ENCODE measurements at places on chromosomes 6 and 20.
A peak's percentile ranks its signal among the peaks of the same experiment; 100 is the strongest.

DNA sequence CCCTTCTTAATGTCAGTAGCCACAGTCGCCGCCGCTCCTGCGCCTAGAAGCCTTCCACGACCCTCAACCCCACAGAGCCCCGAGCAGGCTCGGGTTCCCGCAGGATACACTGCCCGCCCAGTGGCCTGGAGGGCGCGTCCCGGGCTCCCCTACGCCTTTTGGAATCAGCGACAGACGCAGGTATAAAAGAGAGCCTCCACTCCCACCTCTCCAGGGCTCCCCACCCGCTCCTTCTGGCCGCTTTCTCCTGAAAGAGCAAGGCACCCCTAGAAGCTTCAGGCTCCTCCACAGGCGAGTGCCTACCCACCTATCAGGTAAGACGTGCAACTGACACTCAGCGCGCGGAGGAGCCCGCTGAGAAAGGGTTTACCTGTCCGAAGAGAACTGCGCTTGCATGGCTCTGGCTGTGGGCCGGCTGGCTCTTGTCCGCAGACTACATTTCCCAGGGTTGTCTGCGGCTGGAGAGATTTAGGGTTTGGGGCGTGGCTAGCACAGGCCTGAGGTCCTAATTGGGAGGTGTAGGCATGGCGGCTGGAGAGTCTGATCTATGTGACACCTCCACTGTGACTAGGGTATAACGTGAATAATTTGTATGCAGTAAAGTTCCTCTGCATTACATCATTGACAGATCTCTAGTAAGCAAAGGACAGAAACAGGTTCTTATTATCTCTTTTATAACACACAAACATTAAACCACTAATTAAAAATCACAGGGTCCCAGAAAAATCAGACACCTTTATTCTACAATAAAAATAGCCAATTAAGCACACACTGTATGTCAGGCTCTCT lies 13.5 kb upstream of the ZNF391 start:
- peak; percentile 54 for DNase-seq

GRCh38 chr6:72659754-72660153 lies 37.9 kb downstream of the KCNQ5 start:
- no peak for DNase-seq

DNA sequence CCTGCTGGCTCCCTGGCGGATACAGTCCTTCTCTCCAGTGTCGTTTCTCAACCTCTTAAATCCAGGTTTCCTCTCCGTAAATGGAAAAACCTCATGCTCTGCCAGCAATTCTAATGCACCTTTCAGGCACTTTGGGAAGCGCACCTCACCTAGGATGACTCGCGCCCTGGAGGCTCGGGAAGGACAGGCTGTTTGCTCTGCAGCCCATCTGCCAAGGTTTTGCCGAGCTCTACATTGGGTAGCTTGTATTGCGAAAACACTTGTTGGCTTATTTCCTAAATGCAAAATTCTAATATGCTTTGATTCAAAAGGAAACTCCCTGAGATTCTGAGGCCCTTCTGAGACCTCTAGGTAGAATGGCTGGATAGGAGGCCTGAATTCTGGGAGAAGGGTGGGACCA lies 102.6 kb upstream of the MLN start:
- DNase-seq: no peak

DNA sequence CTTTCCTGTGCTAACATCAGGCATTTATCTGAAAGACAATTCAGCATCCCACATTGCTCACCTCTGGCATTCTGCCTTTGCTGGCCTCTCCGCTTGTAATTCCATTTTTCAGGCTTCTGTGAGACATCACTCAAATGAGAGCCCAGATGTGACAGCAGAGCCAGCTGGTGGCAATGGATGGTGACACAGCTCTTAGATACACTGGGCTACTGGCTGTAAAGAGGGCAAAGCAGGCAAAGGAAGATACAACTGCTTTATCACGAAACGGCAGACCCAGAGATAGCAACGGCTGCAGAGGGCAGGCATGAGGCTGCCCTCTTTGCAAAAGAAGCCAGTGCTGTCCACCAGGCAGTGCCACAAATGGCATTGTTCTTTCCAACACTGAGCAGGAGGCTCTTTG lies 329.8 kb downstream of the KIF16B start:
- DNase-seq: no peak

GRCh38 chr6:12196326-12196936 lies 93.7 kb upstream of the EDN1 start:
- no peak for DNase-seq

- peak; percentile 42 for DNase-seq
These were observed 58.5 kb downstream of the PREX1 start for GRCh38 chr20:48769069-48769983.

DNA sequence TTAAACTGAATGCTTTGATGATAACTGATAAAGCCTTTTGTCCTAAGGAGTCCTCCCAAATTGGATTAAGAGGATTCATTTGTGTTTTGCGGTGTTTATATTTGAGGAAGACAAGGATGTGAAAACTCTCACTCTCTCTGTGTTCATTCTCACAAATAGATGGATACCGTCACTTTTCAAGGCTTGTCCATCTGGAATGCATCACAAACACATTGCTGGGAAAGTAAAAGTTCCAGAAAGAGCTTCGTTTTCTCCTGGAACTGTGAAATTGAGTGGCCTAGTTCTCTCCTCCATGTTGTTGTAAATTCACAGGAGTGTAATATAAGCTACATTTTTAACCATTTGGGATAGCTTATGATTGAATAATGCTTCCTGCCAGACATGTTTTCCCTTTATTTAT lies 581.6 kb upstream of the FLRT3 start:
- DNase-seq: no peak

GRCh38 chr6:14729129-14729871 lies 516.6 kb upstream of the JARID2 start:
- peak; percentile 7 for DNase-seq

DNA sequence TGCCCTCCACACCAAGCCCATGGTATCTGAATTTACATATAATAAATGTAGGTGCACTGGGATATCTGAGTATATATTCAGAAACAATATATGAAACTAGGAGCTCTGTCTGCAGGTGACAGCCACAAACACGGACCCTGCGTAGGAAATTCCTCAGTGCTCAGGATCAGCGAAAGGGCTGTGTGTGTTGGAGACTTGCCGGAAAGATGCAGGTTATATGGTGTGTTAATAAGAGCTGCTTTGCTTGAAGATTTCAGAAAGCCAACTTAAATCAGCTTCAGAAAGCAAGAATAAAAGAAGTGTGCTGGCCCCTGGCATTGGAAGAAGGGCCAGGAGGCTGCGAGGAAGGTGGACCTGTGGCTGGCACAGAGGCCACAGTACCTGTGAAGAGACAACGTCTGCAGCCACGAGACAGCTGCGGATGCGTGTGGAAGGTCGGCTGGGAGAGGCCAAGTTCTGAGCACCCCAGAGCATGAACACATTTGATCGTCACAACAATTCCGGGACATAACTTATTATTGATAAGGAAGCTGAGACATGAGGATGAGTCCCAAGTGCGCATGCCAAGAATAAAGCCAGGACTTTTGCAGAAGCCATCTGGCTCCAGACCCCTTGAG lies 183.2 kb downstream of the DLL1 start:
- DNase-seq: no peak

GRCh38 chr6:111242452-111242851 lies 155.1 kb downstream of the SLC16A10 start:
- no peak for DNase-seq

GRCh38 chr20:8670893-8671215 lies 398.0 kb upstream of the PLCB4 start:
- DNase-seq: no peak

DNA sequence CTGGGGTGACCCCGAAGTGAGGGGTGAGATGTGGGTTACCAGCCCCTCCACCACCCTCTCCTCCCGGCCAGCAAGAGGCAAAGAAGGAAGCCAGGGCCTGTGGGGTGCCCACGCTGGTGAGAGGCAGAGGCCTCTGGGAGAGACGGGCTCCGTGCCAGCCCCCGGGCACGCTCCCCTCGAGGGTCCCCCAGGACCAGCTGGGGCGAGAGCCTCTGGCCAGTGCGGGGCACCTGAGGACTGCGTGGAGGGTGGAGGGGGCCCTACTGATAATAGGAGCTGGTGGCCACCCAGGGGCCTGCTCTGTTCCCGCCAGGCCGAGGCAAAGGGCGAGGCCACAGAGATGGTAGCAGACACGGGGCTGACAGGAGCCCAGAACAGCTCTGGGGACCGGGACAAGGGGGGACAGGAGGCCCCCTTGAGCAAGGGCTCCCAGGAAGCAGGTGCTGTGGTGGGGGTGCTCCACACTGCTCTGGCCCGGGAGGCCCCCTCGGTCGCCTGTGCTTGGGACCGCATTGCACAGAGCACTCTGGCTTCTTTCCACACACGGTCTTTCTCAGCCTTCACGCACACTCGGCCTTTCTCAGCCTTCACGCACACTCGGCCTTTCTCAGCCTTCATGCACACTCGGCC lies 226.9 kb downstream of the TTLL2 start:
- no peak for DNase-seq

DNA sequence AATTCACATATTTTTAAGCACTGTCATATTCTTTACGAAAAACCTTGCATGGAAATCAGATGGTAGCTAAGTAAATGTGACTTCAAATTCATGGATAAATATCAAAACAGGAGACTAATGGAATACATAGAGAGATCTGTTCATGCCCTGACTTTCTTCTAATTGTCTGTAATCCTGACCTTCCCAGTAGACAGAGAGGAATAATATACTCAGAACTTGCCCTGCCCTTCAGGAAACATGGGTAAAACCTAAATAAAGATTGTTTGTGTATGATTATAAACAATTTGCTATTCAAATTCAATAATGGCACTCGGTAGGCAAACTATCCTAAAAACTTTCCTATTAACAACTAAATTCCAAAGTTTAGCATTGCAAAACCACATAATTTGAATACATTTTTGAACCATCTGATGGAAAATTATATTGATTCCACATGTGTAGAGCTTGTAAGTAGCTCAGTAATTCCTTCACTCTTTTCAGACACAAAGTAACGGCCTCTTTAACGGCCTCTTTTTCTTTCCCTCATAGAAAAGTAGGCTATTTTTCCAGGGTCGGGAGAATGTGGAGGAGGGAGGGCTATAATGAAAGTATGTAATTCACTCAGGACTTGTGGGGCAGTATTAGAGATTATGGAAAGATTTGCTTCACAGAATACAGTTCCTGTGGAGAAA lies 227.6 kb downstream of the ALDH8A1 start:
- no peak for DNase-seq

DNA sequence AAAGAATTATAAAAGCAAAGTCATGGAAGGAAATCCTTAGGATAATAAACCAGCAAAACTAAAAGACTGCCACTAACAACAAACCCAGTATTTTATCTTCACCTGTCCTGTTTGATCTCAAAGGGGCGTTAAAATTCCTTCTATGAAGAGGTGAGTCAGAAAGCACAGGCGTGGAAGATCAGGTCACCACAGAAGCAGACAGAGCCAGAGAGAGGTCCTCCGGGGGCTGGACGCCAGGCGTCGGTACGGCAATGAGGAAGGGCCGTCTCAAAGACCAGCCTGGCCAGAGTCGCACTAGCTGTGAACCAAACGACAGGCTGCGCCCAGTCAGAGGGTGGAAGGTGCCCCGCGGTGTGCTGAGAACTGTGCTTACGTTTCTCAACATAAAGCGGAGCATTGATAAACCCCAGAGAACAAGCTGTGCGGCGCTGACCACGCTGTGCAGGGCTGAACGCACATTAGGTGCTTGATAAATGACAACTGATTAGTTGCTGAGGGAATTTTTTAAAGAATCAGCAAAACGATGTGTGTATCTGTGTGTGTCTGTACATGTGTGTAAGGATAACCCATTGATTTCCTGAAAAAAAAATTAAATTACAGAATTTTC lies 85.6 kb downstream of the RNASET2 start:
- no peak for DNase-seq

DNA sequence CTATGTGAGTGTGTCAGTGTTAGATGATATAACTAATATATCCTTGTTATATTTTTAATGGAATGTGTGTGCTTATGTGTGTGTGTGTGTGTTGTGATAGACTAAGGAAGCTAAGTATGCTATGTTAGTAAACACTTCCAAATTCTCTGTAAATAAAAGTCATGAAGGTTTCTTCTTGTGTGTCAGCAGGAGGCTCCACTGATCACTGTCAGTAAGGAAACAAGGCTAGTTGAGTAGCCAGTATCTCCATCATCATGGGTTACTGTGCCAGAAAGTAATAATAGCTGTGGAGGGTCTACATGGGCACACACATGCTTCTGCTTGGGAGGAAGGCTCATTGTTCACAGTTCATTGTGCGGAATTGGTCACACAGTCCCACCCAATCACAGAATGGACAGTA lies 302.8 kb upstream of the RNF217 start:
- DNase-seq: no peak

DNA sequence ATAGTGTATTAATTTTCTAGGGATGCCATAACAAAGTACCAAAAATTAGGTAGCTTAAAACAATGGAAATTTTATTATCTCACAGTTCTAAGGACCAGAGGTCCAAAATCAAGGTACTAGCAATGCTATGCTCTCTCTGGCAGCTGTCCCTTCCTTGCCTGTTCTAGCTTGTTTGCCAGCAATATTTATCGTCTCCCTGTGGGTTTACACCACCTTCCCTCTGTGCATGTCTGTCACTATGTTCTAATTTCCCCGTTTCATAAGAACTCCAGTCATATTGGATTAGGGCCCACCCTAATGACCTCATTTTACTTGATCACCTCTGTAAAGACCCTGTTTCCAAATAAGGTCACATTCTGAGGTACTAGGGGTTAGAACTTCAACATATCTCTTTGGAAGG lies 217.2 kb downstream of the IBTK start:
- no peak for DNase-seq

DNA sequence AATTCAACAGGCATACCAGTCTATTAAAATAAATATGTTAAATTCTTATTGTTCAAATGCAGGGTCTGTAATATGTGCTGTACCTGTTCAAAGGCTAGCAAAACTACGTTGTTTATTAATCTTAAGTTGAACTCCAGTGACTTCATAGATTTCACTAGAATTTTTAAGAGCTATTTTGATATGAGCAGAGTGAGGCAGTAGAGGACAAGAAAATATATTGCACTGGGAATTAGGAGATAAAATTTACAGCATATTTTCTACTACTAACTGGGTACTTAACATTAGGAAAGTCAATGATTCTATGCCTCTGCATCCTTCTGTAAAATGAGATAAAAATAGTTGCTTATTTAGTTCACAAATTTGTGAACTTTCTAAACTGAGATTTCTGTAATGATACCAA lies 162.2 kb upstream of the BMP5 start:
- DNase-seq: no peak

DNA sequence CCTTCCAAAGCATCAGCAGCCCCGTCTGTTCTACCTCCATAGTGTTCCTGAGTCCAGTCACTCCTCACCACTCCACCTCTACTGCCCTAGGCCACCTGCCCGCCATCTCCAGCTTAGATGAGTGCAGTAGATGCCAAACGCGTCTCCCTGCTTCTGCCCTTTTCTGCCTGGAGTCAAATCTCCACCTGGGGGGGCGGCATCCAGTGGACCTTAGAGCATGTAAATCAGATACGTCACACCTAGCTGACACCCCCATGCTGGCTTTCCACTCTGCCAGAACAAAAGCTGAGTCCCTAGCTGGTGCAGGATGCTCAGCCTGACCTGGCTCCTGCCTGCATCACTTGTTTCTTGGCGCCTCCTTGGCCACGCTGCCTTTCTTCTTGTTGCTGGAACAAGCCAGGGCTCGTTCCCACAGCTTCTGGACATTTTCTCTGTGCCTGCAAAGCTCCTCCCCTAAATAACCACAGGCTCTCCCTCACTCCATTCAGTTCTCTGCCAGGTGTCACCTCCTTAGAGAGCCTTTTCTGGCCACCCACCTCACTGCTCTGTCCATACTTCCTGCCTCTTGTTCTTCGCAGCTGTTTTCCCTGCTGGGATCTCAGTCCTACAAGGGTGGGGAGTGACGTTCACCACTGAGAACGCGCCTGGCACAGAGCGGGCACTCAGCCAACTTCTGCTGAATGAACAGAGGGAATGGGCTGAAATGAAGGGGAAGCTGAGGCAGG lies 5.8 kb downstream of the DDR1 start:
- no peak for DNase-seq

Data from NCI-H2081 treated with DMSO at 0.1 percent for 48 hours (cell line).